Right cardiac atrium (tissue), 5 donors: ENCODE measurements at places on chromosomes 11 and 22.

DNA sequence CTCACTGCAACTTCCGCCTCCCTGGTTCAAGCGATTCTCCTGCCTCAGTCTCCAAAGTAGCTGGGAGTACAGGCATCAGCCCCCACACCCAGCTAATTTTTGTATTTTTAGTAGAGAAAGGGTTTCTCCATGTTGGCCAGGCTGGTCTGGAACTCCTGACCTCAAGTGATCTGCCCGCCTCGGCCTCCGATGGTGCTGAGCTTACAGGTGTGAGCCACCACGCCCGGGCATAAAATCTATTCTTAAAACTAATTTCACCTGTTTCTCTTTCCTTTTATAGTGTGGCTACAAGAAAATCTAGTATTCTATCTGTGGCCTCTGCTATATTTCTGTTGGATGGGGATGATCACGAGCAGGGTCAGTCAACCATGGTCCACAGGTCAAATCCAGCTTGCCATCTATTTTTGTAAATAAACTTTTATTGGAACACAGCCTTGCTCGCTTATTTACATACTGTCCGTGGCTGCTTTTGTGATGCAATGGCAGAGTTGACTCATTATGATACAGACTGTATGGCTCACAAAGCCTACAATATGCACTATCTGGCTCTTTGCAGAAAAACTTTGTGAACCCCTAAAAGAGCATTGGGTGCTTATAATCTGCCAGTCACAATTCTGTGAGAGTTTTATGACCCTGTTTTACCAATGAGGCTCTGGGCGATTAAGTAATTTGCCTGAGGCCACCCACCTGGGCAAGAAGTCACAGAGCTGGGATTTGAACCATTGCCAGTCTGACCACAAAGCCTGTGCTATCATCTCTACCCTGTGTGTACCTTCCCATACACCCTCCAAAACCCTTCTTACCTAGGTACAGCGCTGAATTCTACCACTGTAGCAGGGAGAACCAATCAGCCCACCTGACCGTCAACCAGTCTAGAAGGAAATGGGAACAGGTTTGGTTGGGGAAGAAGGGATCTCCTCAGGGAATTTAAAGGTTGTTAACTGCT is 28.3 kb downstream of the SLC1A2 start:
- DNase-seq, result no peak

- DNase-seq, result no peak
Measured at GRCh38 chr22:23621082-23621780, 10.9 kb downstream of the DRICH1 start.

DNA sequence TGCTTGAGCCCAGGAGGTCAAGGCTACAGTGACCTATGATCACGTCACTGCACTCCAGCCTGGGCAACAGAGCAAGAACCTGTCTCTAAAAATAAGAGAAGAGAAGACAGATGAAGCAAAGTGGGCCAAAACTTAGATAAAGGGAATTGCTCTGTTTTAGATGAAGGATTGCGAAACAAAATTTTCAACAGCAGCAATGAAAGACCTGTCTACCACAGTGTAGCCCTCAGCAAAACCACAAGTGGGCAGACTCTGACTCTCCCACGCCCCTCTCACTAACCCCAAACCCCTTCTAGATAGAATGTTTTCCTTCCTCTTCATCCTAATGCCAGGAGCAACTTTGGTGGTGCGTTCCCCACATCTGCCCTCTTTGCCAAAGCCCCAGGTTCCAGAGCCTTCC is 105.6 kb upstream of the ALDH3B2 start:
- no peak for DNase-seq

- no peak for DNase-seq
Measured at GRCh38 chr22:41152902-41153301, 52.2 kb upstream of the L3MBTL2 start.

DNA sequence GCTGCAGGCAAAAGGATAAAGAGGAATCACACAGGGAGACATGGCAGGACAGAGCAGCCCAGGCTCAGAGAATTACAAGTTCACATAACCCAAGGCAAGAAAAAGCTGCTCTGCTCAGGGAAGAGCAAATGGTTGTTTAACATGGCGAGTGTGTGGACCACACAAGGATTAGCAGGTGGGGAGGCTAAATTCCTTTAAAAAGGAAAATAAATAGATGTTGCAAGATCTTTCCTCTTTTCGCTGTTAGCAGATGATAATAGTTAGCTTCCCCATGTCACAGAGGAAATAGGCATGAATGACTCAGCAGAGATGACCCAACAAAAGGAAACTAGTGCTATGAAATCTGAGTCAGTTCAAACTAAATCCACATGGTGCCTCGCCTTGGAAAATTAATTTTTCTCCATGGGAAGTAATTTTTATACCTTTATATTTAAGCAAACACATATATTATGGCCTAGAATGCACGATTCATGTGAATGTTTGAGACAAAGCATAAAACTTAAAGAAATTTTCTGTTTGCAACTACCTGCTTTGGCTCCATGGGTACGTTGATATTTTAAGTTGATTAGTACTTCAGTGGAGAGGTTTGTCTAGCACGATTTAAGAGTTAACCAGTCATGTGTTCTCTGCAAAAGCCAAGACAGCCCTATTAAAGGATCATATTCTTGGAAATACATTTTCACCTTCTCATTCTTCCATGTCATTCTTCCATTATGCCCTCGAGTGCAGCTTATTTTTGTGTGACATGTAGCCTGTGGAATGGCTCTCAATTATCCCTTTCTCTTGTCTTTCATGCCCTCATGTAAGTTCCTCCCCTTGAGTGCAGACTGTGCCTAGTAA is 38.5 kb upstream of the FJX1 start:
- no peak for DNase-seq

DNA sequence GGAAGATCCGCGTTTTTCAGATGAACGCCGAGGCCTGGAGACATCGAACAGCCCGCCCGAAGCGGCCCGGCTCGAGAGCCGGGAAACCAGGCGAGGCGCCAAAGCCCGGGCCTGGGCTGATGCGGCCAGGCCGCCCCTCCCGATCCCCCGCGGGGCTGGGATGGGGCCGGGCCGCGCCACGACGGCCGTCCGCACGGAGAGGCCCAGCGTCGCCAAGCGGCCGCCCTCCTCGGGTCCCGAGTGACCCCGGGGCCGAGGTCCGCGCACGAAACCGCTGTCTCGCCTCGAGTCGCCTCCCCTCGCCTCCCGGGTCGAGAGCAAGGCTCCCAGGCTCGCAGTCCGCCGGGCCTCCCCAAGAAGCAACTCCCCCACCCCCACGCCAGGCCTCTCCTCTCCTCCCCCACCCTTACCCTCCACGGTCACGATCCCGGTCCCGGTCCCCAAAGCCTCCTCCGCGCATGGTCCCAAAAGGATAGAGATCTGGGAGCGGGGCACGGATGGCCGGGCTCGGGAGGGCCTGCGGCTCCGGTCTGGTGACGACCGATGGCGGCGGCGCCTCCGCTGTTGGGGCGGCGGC is 482 bp downstream of the DDX17 start:
- peak; percentile 94 for DNase-seq

DNA sequence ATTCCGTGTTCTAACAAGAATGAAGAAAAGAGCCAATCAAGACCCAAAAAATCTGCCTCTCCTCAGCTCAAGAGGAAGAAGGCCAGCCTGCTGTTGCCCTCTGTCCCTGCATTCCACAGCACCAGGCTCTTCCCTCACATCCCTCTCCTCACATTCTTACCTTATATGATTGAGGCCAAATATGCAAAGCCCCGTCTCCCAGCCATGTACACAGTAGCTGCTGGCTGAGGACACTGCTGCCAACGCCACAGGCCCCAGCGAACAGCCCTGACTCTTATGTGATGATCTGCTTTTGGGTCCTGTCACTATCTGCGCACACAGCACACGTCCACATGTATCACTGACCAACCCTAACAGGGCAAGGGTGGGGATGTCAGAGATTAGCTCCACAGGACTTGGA is 60.2 kb downstream of the MICAL3 start:
- DNase-seq, result no peak

GRCh38 chr11:98431463-98432359 is 589.0 kb upstream of the CNTN5 start:
- no peak for DNase-seq

DNA sequence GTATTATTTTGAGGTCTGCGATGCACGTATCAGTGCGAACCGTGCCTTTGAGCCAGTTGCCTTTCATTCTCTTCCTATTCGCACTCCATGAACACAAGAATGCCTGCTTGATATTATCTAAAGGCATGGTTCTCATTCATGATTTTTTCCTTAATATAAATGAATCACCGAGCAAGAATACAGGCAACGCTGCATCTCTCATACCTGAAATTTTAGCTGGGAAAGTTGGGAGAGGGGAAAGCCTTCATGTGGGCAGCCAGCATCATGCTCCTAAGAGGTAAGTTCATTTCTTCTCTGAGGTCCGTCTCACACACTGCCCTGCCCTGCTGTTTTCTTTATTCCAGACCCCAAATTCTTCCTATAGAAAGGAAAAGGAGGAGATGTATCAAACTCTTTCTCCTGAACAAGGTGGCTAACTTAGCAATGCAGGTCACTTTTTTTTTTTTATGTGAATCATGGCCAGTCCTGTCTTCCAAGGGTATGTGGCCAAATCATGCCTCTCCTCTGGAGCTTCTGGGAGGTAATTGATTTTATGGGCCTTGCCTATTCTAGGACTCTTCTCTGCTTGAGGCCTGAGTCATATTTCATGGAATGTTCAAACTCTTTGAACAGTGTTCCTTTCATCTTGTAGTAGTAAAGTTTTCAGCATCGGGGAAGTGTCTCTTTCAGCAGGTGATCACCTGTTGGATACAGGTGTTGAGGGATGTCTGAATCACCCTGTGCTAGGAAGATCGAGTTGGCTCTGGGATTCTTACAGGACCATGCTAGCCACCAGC is 3.2 kb downstream of the GLB1L2 start:
- no peak for DNase-seq
